ENCODE measurements at places on chromosomes 7 and 10. TPM values are rescaled to one million over a fixed set of nuclear protein-coding genes. Genes with fewer than 3 reads are reported as not detected.

DNA sequence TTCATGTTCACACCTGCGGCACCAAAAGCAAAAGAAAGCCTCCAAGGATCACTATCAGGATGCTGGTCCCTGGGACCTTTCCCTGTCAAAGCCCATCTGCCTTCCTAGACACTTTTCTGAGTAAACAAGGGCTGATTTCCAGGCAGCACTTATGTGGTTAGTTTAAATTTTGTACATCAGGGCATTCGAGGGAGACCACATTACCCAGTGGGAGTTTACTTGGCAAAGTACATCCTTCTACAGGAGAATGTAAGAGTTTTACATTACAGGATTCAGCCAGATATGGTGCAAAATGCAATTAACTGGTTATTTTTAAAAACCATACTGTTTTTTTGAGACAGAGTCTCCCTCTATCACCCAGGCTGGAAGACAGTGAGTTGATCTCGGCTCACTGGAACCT lies 132.1 kb downstream of the CSTF2T start:
- DNase-seq = no peak
- H3K4me1 ChIP-seq = peaks cover 19% of the 10 kb centered on the region
- H3K27me3 ChIP-seq = no peaks in the 10 kb centered on the region
- H3K36me3 ChIP-seq = no peaks in the 10 kb centered on the region
- H3K27ac ChIP-seq = no peak overlapping the region

OR2A12 gene
- not detected for total RNA-seq

- peaks cover 38% of the 10 kb centered on the region for H3K36me3 ChIP-seq
- H3K4me1 ChIP-seq = no peaks in the 10 kb centered on the region
- no peaks in the 10 kb centered on the region for H3K27me3 ChIP-seq
These were observed 10.4 kb upstream of the CLCN1 start for GRCh38 chr7:143305423-143306070.

GRCh38 chr7:128247640-128248194 lies 6.6 kb downstream of the LEP start:
- H3K4me1 ChIP-seq = no peaks in the 10 kb centered on the region
- peaks cover 23% of the 10 kb centered on the region for H3K27me3 ChIP-seq
- no peak overlapping the region for H3K27ac ChIP-seq
- DNase-seq = no peak
- no peaks in the 10 kb centered on the region for H3K36me3 ChIP-seq
- H3K4me3 ChIP-seq = no peak overlapping the region

POLR3A gene
- 31.4 TPM for total RNA-seq

DNA sequence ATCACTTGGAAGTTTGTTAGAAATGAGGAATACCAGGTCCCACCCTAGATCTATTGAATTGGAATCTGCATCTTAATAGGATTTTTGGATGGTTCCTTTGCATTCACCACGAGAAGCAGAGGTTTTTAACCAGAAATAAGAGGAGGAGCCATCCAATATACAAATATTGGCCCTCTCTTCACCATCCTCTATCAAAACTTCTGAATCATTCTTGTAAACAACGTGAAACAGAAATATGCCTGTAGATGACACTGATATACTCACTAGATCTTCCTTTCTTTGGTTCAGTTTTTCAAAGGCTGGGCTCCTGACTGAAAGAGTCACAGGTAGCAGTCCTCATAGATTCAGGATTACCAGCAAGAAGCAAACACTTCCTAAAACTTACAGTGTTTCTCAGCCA lies 39.5 kb downstream of the ZNF365 start:
- H3K27me3 ChIP-seq = peaks cover 6% of the 10 kb centered on the region
- H3K36me3 ChIP-seq = peaks cover 2% of the 10 kb centered on the region
- H3K4me3 ChIP-seq = no peak overlapping the region
- no peak overlapping the region for H3K27ac ChIP-seq
- H3K4me1 ChIP-seq = no peaks in the 10 kb centered on the region
- no peak for DNase-seq

DNA sequence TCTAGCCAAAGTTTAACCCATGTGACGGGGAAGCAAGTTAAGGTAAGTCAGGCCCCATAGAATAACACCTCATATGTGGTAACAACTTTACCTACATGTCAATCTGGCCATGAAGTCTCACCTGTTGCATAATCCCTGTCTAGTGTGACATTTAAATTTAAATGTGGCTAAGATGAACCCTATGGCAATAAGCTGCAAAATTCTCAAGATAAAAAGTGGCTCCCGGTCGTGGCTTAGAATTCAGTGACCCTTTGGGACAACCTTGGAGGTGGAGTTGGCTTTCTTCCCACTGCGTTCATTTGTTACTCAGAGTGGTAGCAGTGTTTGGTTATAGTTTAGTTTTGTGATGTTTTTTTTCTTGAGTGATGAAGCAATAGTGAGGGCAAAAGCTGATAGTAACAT lies 90.6 kb downstream of the ARID5B start:
- H3K27me3 ChIP-seq = no peaks in the 10 kb centered on the region
- DNase-seq = no peak
- no peak overlapping the region for H3K27ac ChIP-seq

DNA sequence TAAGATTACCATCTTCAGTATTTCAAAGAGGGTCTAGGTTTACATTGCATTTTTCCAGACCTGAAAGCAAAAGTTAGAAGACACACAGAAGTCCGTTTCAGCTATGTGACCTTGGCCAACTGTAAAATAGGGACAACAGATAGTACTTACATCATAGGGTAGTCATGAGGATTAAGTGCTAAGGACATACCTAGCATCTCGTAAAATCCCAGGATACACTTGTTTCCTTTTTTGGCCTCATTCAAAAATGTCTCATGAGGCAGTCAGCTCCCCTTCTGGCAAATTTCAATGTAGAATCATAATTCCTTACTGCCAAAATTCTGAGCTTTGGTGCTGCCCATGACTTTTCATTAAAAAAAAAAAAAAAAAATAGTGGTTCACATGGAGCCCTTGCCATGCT lies 6.4 kb upstream of the DUSP5 start:
- no peak overlapping the region for H3K4me3 ChIP-seq
- no peak overlapping the region for H3K27ac ChIP-seq
- peaks cover 5% of the 10 kb centered on the region for H3K27me3 ChIP-seq
- peaks cover 21% of the 10 kb centered on the region for H3K4me1 ChIP-seq
- DNase-seq = no peak
- no peaks in the 10 kb centered on the region for H3K36me3 ChIP-seq

SPDYE2B gene
- not detected for total RNA-seq

- no peak overlapping the region for H3K27ac ChIP-seq
- no peaks in the 10 kb centered on the region for H3K36me3 ChIP-seq
- no peak for DNase-seq
- no peaks in the 10 kb centered on the region for H3K4me1 ChIP-seq
- peaks cover 2% of the 10 kb centered on the region for H3K27me3 ChIP-seq
These were observed 17.0 kb downstream of the TMEM236 start for GRCh38 chr10:17768957-17769356.

- no peak overlapping the region for H3K4me3 ChIP-seq
- H3K36me3 ChIP-seq = peaks cover 21% of the 10 kb centered on the region
- peaks cover 34% of the 10 kb centered on the region for H3K4me1 ChIP-seq
- no peaks in the 10 kb centered on the region for H3K27me3 ChIP-seq
- no peak for DNase-seq
These were observed 60.2 kb downstream of the MAD1L1 start for GRCh38 chr7:2172311-2173188.

DNA sequence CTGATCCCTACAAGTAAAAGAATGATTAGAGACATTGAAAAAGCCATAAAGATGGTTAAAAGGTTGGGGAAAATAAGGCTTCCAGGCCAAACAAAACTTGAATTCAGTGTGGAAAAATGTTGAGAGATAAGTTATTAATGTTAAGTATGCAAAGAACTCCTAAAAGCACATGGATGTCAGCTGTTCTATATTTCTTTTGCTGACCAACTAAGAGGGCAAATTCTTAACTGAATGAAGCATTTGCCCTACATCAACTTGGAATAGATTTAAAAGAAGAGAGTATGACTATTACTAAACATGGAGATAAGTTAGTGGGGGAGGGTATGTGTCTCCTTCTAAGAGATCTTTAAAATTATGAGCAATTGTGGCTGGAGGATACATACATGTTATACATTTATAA lies 124.8 kb downstream of the KIAA1217 start:
- H3K27me3 ChIP-seq = no peaks in the 10 kb centered on the region
- no peaks in the 10 kb centered on the region for H3K36me3 ChIP-seq
- H3K27ac ChIP-seq = no peak overlapping the region

FAM180A gene
- total RNA-seq = not detected
